Lower leg skin (tissue), 4 donors: ENCODE measurements at places on chromosomes 11 and 22. TPM values are rescaled to one million over a fixed set of nuclear protein-coding genes. Genes with fewer than 3 reads are reported as not detected.

The FAM180B gene
- 6.3 TPM for total RNA-seq

The SMIM38 gene
- 0.13 TPM for total RNA-seq

The SCGB1A1 gene
- total RNA-seq: not detected

The MB gene
- total RNA-seq: 7.4 TPM

The BEST1 gene
- 1.3 TPM for total RNA-seq

The LSP1 gene
- total RNA-seq: 105 TPM

The EHF gene
- total RNA-seq: 130 TPM

The RAPSN gene
- total RNA-seq: not detected

The TENM4 gene
- total RNA-seq: 36.8 TPM

The C11orf42 gene
- total RNA-seq: not detected

The DAGLA gene
- total RNA-seq: 0.51 TPM

The FAM181B gene
- 0.21 TPM for total RNA-seq

The NAV2 gene
- 30.7 TPM for total RNA-seq

The ADAMTS15 gene
- total RNA-seq: 3.3 TPM

The C22orf15 gene
- total RNA-seq: not detected

The SYT13 gene
- total RNA-seq: 0.03 TPM

The STIP1 gene
- total RNA-seq: 78.5 TPM

The RAB30 gene
- 53.9 TPM for total RNA-seq

The PHLDA2 gene
- 16.0 TPM for total RNA-seq

The ALG9 gene
- total RNA-seq: 30.4 TPM

The NEFH gene
- total RNA-seq: 0.42 TPM

The VSIG2 gene
- 2.3 TPM for total RNA-seq

The GCAT gene
- total RNA-seq: 12.5 TPM

The KIRREL3 gene
- not detected for total RNA-seq

The SMCO4 gene
- 17.5 TPM for total RNA-seq

The FAM83F gene
- 52.9 TPM for total RNA-seq

The TST gene
- 55.4 TPM for total RNA-seq

The CHRM4 gene
- 8.1 TPM for total RNA-seq

The PDE3B gene
- 2.9 TPM for total RNA-seq

The CNGA4 gene
- total RNA-seq: not detected

The SWAP70 gene
- 83.1 TPM for total RNA-seq

The GPR83 gene
- total RNA-seq: not detected
